Stimulated activated CD4-positive, alpha-beta T cell treated with anti-CD3 and anti-CD28 coated beads, Interleukin-1b, Interleukin-23, amount 100 ng/mL, for 4 hours (primary cell): ENCODE measurements at places on chromosomes 7 and 10.

DNA sequence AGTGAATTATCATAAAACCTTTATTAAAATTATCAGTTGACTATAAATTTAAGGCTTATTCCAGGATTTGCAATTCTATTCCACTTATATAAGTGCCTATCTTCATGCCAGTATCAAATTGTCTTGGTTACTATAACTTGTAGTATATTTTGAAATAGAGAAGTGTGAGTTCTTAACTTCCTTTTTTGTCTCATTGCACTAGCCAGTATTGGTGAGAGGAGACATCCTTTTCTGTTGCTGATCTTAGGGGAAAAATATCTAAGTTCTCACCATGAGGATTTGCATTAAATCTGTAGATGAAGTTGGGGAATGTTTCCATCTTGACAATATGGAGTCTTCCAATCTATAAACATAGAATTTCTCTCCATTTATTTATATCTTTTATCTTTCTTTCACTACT is 104.2 kb upstream of the MKI67 start:
- DNase-seq: no peak

- DNase-seq: no peak
These were observed 910.3 kb upstream of the MBL2 start for GRCh38 chr10:53682885-53683284.

DNA sequence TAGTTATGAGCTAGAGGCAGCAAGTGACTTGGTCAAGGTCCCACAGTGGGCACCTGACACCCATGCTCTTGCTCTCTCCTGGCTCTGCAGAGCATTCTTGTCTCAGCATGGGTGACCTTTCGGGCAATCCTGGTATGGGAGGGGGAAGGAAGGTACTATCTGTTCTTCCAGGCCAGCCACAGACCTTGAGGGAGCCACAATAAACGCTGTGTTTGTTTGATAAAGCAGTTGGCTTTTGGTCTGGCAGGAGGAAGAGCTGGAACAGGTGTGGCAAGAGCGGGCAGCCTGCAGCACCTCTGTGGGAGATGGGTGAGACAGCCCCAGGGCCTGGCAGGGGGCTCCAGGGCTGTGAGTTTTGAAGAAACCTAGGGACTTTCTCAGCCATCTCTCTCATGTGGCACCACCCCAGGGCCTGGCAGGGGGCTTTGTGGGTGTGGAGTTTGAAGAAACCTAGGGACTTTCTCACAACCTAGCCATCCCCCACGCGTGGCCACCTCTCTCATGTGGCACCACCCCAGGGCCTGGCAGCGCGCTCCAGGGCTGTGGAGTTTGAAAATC is 11.4 kb downstream of the CLDN3 start:
- DNase-seq: no peak

GRCh38 chr7:47371733-47372368 is 210.1 kb downstream of the TNS3 start:
- DNase-seq: no peak

DNA sequence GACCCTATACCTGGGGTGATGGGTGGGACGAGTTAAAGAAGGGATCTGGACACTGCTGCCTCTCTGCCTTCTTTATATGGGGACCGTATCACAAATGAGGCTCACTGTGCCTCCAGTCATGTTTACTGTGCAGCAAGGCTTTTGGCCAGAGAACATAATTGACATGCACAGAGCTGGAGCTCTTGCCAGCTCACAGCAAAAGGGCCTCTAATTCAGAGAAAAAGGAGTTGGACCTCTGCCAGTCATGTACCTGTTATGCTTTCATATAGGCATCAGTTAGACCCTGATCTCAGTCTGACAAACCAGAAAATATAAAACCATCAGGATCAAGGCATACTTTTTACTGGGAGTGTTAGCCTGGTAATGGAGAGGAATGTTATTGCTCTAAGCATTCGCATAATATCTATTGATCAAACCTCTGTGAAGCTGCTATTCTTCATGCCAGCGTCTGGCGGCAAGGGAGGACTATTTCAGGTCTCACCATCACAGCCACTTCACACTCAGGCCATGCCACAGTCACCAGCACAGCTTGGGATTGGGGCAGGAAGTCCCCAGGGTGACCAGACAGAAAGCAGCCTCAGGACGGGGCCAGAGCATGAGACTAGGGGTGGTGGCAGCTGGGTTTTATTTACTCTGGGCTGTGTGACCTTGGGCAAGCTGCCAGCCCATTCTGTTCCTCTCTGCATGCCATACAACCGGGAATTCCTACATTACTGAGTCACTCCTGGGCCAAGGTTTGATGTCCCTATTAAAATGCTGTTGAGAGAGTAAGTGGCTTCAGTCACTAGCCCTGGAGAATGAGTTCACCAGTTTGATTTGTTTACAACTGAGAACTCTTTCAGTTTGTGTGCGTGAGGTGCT is 90.1 kb downstream of the NPSR1 start:
- no peak for DNase-seq

DNA sequence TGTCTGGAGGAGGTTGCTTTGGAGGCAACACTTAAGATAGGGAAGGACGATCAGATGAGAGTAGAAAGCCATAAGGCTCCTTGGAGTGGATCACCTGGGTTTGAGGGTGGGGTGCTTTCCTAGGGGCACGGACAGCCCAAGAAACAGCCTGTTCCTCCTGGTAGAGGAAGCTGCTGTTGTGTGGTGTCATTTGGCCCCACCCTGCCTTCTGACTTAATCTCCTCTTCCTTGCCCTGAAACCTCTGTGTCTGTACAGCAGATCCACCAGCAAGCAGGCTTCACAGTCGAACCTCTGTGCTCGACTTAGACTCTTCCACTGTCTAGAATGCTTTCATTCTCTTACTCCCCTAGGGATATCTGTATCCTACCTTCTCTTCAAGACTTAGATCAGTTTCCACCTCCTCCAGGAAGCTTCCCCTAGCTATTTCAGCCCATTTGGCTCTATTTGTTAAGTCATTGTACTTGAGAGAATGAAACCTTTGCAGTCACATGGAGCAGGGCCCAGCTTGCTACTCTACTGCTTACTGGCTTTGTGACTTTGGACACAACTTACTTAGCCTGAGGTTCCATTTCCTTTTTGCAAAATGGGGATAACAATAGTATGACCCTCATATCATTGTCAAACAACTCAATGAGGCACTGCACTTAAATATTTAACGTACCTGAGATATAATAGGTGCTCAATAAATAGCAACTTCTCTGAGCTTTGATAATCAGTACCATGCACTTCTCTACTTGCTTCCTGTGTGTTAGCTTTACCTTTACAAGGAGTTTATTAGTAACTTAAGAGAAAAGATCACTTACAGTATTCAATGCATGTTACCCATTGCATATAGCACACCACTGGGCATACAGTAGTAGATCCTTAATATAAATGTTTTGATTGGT is 5.0 kb downstream of the MXI1 start:
- DNase-seq: no peak

- DNase-seq: no peak
These were observed 440.6 kb downstream of the PARD3 start for GRCh38 chr10:34374356-34375045.

GRCh38 chr7:24912424-24912823 is 67.6 kb downstream of the OSBPL3 start:
- no peak for DNase-seq

DNA sequence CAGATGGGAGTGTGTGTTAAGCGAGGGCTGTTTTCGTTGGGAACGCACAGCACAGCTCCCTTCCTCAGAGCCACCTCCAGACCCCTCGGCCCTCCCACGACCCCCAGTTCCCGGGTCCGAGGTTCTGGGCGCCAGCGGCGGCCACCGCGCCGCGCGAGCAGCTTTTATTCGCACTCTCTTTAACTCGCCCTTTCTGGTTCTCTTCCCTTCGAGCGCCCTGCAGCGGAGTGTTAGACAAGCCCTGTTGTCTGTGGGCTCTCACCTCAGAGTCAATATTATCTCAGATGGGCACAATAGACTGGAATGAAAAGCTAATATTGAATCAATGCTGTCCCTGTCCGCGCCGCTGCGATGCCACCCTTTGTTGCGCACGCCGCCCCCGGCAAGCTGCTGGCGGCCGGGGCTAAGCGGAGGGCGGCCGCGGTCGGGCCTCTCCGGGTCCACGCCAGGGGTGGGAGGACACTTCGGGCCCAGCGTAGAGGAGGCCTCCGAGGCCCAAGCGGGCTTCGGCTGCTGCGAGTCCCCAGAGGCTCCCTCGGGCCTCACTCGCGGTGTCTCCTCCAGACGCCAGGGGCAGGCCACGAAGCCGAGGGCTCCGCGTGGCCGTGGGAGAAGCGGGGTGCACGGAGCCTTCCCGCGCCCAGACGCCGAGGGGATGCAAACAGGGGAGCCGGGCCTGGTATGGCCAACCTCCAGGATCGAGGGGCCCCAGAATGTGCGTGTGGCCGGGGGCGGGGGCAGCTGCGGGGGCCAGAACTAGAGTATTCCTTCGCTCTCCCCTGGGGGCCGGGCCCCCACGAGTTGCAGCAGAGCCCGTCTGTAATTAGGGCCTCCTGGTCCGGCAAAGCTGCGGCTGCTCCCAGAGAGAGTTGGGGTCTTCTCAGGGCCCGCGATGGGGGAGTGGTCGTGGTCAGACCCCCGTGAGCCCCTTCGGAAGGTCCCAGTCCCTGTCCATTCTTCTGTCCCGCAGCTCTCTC is 7.9 kb upstream of the EMX2 start:
- no peak for DNase-seq

GRCh38 chr10:127149501-127150081 is 46.8 kb downstream of the INSYN2A start:
- no peak for DNase-seq

- no peak for DNase-seq
These were observed 614 bp upstream of the IFIT2 start for GRCh38 chr10:89301232-89301631.

- DNase-seq: no peak
These were observed 170.2 kb upstream of the ZMIZ1 start for GRCh38 chr10:78898341-78899097.

- DNase-seq: no peak
These were observed 255.7 kb upstream of the MKLN1 start for GRCh38 chr7:131071786-131072504.

GRCh38 chr7:140035400-140036223 is 27.1 kb downstream of the PARP12 start:
- no peak for DNase-seq

- DNase-seq: no peak
These were observed 818.6 kb downstream of the GRID1 start for GRCh38 chr10:85548034-85548433.

DNA sequence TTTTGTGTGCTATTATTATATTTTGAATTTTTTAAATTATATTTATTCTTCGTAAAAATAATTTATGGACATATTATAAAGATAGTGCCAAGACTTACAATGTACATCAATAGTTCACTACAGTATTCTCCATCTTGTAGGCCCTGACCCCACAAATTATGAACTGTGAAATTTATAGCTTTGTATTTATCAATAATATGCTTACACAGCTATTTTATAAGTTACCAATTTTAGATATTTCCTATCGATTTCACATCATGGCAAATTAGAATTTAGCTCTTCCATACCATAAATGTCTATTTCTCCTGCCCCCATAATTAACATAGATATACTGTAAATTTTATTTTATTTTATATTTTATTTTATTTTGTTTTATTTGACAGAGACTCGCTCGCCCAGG is 34.4 kb upstream of the GNAI1 start:
- DNase-seq: no peak
